Fibroblast of the aortic adventitia (primary cell): ENCODE measurements at places on chromosomes 2 and 18. TPM values are rescaled to one million over a fixed set of nuclear protein-coding genes. Genes with fewer than 3 reads are reported as not detected.

Gene MALT1
- total RNA-seq: 18.3 and 56.1 TPM in 2 replicates

Gene POTEC
- under 0.01 TPM in 1 of 2 replicates, not detected in the other for total RNA-seq

Gene GKN1
- total RNA-seq: not detected in 2 replicates

Gene CD8B
- not detected in 2 replicates for total RNA-seq

Gene CDH19
- not detected in 2 replicates for total RNA-seq

Gene DCDC2C
- total RNA-seq: not detected in 2 replicates

Gene RNF152
- total RNA-seq: 7.3 and 12.8 TPM in 2 replicates

Gene SLC4A3
- 2.5 and 14.7 TPM in 2 replicates for total RNA-seq

Gene LIMS2
- 7.8 and 11.3 TPM in 2 replicates for total RNA-seq

Gene EGR4
- total RNA-seq: not detected in 2 replicates

Gene SKOR2
- total RNA-seq: not detected in 2 replicates

Gene POTEJ
- total RNA-seq: not detected in 2 replicates

Gene FN1
- total RNA-seq: 3,314 and 7,235 TPM in 2 replicates
